Activated CD4-positive, alpha-beta T cell treated with anti-CD3 and anti-CD28 coated beads, Interleukin-2, amount 50 U/mL, for 24 hours (primary cell): ENCODE measurements at places on chromosomes 6 and 20.

DNA sequence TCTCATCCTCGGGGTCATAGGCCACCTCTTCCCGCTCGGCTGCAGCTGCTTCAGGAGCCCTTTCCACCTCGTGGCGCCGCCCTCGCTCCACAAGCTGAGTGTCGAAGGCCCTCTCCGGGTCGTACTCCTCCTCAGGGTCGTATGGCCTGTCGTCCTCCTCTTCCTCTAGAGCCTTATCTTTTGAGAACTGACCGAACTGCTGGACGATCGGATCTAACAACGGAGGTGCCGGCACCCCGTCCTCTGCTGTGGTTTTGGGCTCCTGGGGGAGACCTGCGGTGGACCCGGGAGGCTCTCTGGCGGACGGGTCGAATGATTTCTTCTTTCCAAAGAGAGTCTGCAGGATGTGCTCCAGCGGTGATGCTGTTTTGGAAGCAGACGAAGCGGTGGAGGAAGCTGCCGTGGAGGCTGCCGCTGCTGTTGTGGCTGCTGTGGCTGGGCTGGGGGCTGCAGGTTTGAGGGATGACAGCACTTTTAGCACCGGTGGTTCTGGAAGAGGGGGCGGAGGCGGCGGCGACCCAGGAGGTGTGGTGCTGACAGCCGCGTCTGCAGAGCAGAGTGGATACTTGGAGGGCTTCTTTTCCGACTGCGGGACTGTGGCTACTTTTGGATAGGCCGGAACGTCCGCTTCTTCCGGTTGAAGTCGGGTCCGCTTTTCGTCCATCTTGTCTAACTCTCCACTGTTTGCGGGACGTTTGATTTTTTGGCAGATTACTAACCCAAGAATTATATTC, 20.2 kb upstream of the TCFL5 start:
- DNase-seq = no peak

GRCh38 chr20:25055711-25056495, 2.0 kb downstream of the ACSS1 start:
- no peak for DNase-seq

GRCh38 chr6:104548297-104548696, 311.4 kb downstream of the HACE1 start:
- no peak for DNase-seq

DNA sequence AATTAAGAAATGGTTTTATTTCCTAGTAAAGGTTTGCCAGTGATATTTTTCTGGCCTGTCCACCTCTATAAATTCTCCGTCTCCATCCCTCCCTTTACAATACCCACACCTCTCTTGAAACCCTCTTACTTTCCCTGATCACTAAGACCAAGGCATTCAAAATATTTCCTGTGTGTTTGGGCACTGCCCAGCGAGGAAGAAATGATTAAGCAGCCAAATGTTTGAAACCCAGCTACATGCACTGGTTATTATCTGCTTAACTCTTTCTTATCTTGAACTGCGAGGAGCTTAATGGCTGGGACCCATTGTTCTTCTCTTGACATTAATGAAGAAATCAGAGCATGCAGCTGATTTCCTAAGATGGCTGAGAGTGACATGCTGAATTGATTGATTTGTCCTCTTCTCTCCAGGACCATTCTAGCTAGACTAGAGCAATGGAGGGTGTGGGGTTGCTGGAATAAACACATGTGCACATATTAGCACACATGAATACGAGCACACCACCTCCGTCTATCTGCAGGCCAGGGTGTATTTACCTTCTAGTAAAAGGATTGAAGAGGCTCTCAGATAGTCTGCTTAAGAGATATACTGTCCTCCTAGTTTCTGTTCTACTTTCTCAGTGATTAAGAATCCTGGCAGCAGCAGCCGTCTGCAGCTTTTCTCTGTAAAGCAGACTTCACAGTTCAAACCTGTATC, 46.1 kb upstream of the PRDM1 start:
- no peak for DNase-seq

DNA sequence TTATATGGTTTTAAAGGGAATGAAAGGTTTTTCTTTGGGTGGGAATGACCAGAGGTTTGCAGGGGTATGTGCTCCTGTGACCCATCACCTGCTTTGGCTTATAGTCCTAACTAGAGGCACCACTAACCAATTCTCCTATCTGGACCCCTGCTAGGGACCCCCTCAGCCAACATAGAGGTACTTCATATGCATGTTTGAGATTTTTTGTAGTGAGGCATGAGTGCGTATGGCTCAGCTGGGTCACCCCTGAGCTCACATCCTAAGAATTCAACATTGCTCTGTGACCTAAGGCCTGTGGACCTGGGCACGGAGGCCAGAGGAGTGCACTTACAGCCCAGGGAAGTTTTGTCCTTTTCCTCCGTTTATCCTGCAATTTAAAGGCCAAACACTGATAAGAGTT, 68.4 kb upstream of the EEF1E1 start:
- no peak for DNase-seq

DNA sequence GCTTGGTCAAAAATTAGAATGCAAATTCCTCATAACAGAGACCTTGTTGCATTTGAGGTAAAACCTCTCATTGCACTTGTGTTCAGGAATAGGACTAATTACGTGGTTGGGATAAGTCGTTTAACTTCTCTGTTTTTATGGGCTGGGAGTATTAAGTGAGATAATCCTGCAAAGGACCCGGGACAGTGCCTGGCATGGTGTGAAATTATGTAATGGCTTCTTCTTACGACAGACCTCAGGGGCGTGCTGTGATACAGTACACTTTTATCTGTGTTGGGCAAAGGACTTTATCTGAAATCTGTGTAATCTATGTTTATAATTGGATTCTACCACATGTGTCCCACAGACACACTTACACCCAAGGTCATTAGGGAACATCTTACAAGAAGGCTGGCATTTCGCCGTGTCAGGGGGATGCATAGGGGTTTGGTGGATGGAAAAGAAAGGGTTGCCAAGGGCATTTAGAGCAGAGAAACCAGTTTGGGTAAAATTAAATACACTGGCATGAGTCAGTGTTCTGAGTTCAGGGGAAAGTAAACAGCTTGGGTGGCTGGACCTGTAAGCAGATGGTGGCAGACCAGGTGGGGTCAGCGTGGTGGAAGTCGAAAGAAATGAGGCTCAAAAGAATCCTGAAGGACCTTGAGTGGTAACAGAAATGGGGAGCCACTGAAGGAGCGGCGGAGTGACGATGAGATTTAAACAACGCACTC, 17.2 kb upstream of the RTF2 start:
- DNase-seq = no peak

DNA sequence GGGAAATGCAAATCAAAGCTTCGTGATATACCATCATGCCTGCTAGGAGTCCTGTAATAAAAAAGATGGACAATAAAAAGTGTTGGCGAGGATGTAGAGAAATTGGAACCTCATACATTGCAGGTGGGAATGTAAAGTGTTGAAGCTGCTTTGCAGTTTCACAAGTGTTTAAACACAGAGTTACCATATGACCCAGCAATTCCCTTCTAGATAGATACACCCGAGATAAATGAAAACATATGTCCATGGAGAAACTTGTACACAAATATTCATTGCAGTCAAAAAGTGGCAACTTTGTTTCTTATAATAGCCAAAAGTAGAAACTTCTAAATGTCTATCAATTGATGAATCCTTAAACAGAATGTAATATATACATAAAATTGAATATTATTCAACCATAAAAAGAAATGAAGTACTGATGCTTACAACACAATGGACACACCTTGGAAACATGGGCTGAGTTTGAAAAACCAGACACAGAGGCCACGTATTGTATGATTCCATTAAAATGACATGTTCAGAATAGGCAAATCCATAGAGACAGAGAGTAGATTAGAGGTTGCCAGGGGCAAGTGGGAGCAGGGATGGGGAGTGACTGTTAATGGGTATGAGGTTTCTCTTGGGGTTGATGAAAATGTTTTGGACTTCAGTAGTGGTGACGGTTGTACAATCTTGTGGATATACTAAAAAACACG, 20.8 kb upstream of the ERVFRD-1 start:
- no peak for DNase-seq

DNA sequence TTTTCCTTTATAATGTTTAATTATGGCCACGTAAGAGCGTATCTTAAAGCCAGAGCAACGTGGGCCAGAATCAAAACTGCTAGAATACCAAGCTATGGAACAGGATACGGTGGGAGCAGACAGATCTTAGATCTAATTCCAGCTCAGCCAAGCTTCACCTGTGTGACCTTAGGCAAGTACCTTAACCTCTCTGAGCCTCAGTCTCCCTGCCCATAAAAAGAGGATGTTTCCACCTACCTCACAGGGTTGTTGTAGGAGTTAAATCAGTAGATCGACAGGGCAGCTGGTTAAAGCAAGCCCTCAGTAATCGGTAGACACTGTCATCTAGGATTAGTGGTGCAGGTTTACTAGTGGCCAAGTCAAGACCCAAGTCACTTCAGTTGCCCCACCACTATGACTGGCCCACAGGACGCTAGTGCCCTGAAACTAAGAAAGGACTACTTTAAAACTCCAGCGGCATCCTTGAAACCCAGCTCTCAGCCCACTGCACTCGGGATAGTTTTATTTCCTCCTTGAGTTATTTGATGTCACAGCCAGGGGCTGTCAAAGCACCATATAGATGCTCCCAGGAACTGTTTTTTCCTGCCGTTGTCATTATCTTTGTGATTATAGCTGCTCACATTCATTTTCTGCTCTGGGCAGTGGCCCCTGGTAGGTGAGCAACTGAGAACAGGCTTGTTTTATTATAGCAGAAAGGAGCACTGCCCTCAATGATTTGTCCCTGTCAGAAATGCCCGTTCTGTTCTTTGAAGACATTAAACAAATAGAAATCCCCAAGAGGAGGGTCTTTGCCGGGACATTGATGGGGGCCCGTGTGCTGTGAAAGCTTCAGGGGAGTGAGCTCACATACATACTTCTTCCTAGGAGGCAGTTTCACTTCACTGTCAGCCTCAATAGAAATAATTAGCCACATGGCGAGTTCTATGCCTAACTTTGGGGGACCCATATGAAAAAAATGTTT, 63.1 kb downstream of the ISM1 start:
- no peak for DNase-seq
